ENCODE measurements at places on chromosomes 1 and 21.

DNA sequence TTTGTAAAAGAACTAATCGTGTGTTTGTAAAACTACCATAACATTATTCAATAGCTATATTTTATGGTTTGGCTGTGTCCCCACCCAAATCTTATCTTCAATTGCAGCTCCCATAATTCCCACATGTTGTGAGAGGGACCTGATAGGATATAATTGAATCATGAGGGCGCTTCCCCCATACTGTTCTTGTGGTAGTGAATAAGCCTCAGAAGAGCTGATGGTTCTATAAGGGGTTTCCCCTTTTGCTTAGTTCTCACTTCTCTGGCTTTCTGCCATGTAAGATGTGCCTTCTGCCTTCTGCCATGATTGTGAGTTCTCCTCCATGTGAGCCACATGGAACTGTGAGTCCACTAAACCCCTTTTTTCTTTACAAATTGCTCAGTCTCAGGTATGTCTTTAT is 1372.3 kb downstream of the AMY1C start:
- DNase-seq: peak; percentile 70

- DNase-seq: no peak
These were observed 72.2 kb upstream of the GADD45A start for GRCh38 chr1:67612788-67613241.

DNA sequence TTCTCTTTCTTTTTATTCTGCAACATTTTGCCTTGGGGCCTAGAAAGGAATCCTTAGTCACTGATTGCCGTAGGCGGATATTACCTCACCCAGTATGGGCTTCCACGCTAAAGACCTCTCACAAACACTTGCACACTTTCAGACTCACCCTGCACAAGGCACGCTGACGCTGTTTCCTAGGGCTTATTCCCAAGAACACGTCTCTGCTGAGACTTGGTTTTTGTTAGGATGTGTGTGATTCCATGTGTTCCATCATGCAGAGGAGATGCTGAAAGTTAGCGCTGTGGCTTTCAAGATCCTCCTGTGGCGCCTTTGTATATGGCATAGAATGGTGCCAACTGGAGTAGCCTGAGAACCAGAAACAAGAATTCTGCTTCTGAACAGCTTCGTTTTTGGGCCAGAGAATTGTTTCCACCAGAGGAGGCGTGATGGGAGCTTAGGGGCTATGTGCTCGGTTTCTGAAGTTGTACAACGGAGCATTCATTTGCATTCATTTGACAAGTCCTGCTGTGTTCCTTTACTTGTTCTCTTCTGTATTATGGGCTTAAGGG is 297.0 kb downstream of the DISC1 start:
- no peak for DNase-seq

DNA sequence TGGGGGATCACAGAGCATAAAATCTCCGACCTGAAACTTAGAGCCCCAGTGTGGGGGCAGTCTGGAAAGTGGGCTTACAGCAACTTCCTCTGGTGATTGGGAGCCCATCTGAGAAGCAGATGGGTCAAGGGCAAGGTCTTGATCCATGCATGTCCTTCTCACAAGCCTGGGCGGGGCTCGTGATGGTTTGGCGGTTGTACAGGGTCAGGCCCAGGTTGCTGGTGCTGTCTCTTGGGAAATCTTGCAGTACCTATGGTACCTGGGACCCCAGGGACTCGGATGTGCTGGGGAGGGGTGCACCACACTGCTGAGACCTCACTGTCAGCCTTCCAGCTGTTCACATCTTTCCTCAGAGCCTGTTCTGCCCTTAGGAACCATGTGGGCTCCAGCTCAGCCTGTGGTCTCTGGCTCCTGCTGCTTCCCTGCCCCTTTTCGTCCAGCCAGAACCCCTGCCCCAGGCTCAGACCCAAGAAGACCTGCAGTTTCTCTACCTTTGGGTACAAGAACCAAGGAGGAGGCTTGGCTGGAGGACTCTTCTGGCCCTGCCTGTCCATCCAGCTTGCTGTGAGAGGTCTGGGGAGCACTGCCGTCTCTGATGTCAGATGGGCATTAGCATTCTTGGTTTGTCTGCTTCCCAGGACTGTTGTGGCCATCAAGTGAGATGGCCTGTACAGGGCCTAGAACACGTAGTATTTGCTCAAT is 24.5 kb downstream of the WNT4 start:
- DNase-seq: no peak

DNA sequence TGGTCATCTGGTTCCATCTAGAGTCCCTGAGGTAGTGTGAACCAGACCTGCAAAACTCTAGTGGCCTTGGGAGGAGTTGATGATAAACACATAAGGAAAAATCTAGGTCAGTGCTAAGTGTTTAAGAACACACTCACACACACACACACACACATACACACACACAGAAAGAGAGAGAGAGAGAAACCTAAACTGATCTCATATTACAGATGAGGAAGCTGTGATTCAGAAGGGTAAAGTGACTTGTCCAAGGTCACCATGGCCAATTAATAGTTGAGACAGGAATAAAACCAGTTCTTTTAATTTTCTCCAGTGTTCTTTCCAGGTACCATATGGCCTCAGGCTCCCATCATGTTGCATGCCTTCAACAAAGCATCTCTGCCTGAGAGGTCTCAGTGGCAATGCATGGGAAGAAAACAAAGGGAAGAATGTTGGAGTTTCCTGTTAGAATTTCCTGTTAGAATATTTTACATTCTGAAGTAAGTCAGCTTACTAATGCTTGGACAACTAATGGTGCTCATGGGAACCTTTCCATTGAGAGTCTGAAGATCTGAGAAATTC is 77.3 kb upstream of the TSPAN2 start:
- no peak for DNase-seq

DNA sequence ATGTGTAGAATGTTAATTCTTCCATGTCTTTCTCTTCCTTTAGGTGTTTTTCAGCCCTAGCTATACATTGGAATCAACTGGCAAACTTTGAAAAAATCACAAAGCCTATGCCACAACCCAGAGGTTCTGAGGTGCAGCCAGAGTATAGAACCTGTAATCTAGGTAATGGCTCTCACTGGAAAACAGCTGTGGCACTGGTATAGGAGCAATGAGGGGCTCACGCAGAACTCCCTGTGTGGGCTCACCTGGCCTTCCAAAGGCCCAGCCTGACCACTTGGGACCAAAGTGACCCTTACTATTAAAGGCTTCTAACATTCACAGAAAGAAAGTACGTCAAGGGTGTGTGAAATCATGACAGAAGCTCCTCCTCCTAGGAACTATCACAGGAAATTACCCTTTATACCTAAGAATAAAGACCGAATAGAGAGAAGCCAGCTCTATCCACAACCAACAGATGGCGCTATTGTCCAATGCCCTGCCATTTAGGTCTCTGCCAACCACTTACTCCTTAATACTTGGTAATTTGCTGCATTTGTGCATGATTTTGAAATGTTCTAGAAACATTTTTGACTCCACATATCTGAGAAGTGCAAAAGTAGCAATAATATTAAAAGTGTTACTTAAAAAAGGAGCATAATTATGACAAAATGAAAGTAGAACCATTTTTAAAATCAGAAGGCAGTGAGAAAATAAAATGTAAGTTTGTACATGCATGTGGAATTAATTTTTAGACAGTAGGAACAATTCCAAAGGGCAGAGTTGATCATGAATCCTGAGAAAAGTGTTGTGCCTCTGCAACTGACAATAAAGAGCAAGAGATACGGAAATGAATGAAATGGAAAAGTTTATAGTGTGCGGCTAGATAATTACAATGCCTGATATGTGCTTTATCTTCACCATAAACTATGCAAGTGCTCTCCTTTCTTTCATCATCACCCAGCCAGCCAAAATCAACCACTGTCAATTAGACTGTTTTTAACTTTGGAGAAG is 93.1 kb upstream of the HAO2 start:
- peak; percentile 18 for DNase-seq

- DNase-seq: no peak
These were observed 59.3 kb downstream of the NOS1AP start for GRCh38 chr1:162128693-162129356.

DNA sequence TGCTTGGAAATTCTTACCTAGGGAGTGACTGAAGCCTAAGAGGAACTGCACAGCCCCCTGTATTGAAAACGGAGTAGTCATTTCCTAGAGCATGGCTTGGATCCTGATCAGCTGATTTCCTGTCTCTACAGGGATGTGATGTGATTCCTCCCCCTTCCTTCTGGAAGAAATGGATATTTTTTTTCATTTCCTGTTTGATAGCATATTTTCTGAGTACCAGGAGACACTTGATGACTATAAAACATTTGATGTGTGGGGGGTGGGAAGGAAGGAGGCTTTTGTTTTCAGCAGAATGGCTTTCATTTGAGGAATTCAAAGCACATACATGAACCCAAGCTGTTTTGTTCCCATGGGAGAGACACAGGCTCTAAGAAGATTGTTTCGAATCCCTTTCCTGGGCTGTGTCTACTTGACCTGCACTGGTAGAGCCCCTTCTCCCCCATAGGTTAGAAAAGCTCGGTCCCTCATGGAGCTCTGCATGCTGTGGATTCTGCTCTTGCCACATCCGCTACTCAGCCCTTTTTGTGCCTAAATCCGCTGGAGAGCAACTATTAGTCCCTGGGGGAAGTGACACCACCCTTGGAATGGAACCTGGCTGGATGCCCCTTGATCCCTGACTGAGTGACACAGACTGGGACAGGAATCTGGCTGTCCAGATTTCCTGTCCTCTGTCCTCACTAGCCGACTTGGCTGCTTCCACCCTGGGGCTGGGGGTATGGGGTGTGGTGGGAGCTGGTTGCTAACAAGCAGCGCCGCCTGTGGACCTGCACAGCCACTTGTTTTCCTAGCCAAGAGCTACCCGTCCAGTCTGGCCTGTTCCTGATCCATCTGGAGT is 71.8 kb upstream of the MACF1 start:
- DNase-seq: no peak

GRCh38 chr1:7827126-7827955 is 25.5 kb downstream of the UTS2 start:
- no peak for DNase-seq

GRCh38 chr1:10824821-10825540 is 28.5 kb upstream of the CASZ1 start:
- no peak for DNase-seq

DNA sequence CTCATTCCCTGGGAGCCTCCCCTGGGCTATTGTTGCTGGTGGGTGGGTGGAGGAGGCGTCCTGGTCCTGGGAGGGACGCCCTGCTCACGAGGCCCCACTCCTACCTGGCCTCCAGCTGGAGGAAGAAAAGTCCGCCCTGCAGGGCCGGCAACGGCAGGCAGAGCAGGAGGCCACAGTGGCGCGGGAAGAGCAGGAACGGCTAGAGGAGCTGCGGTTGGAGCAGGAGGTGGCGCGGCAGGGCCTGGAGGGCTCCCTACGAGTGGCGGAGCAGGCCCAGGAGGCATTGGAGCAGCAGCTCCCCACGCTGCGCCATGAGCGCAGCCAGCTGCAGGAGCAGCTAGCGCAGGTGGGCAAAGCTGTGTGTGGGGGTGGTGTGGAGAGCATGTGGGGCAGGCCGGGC is 24.9 kb downstream of the CROCC start:
- DNase-seq: no peak

GRCh38 chr1:69572921-69573320 is 5.2 kb downstream of the LRRC7 start:
- no peak for DNase-seq

- DNase-seq: no peak
These were observed 76.3 kb downstream of the ZSCAN20 start for GRCh38 chr1:33548721-33549120.

GRCh38 chr1:108591466-108591865 is 31.6 kb downstream of the EEIG2 start:
- DNase-seq: no peak

- no peak for DNase-seq
These were observed 66.5 kb upstream of the LYST start for GRCh38 chr1:235933017-235933765.

GRCh38 chr1:154360288-154360687 is 35.0 kb downstream of the ATP8B2 start:
- DNase-seq: no peak

- DNase-seq: no peak
These were observed 9.8 kb downstream of the CLCC1 start for GRCh38 chr1:108953452-108953851.

DNA sequence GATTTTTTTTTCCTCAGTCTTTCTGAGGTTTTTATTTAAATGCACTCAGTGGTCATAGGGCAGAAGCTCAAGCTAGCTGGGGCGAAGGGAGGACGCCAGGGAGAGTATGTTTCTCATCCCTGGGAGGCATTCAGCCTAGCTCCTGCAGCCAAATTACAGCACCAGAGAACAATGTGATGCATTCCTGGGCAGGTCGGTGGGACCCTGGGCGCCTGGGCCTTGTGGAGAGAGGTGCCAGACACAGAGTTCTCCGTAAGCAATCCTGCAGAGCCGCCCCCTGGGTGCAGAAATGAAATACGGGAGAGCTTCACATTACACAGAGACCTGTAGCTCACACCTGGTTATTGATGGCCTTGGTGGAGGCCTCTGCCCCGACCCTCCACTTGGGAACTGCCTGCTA is 15.5 kb downstream of the WNT2B start:
- no peak for DNase-seq

DNA sequence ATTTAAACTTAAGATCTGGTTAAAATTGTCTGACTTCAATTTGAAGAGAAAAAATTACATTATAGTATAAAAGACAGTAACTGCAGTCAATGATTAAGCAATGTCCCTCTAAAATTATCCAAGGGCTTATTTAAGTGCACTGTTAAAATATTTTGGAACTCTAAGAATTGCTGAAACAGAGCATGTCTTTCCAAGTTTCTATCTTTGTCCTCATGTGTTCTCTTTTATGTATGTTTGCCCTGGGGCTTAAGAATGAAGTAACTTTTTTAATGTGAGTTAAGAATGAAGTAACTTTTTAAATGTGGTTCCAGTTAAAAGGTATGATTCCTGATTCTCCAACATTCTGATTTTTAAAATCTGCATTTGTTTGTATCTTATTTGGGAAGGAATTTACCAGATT is 69.0 kb upstream of the MARK1 start:
- no peak for DNase-seq

DNA sequence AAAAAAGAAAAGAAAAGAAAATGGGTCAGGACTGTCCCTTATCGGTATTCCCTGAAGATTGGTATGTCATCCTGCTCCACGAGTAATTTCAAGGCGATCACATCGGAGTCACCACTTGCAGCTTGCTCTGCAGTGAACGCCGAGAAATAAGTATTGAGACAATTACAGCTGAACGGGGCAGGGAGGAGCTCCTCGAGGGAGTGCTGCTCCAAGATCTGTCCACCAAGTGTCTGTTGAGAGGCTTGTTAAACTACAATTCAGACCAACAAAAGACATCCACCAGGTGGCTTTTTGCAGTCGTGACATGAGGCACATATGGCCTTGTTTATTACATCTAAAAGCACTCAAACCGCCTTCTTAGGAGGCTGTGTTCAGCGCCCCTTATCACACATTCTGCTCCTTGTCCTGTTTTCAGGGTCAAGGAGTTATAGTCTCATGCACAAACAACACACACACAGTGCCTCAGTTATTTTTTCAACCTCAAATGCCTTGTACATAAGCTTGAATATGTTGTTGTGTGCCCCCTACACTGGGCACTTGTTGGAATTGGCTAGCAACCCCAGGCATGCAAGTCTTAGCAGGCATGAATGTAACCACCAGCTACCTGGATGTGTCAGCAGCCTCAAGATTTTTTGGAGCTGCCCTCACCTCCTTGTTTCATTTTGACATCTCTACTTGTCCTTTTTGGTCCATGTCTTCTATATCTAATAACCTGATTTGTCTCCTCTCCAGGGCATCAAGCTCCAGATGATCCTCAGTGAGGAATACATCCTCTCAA is 13.0 kb upstream of the CD48 start:
- no peak for DNase-seq

Data from CMK (cell line).